Hippocampal formation (tissue), 2 donors: ENCODE measurements at places on chromosomes 4 and X.

- DNase-seq: no peak
Measured at GRCh38 chr4:115770046-115770543, 656.7 kb upstream of the NDST4 start.

- DNase-seq: no peak
Measured at GRCh38 chr4:99640676-99641075, 17.0 kb downstream of the C4orf54 start.

DNA sequence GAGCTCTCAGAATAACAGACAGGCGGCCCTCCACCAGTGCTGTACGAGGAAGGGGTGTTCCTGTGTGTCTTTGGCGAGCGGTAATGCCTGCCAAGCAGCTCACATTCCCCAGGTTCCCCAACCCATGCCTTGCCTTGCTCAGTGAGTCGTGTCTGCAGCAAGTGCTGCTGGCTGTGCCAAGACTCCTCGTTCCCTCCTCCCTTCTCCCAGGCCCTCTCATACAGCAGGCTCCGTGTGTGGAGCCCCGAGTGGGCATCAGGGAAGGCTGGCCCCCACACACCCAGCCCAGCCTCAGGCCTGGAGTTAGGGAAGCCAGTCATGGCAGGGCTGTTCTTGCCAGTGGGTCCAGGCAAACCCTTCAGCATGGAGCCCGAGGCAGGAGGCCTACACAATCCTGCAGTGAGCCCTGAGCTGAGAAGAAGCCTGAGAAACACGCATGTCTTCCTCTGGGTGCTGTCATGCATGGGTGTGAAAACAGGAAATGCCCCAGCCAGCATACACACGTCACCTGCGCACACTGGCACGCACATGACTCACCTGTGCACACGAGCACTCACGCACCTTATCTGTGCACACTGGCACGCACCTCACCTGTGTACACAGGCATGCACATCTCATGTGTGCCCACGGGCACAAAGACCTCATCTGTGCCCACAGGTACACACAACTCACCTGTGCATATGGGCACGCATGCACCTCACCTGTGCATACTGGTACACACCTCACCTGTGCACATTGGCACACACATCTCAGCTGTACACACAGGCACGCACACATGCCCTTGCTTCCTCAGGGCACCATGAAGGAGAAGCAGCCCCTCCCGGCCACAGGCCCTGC, 238.7 kb downstream of the DHRSX start:
- no peak for DNase-seq

DNA sequence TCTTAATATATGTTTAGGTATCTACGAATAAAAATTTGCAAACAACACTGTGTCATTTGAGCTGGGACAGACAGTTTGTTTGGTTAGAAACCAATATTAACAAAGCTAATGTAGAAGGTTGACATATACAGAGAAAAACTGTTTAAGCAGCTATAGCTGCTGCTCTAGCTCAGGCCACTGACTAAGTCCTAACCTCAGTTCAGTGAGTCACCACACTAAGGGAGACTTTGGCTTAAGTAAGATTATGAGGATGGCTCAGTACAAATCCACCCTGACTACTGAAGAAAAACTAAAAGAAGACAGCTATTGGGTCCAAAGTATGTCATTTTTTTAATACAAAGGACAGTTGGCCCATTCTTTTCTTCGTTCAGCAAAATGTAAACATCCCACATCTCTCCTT, 717.3 kb upstream of the ACTRT1 start:
- no peak for DNase-seq

GRCh38 chr4:76377911-76378310, 43.0 kb downstream of the CCDC158 start:
- DNase-seq: no peak

GRCh38 chr4:8867624-8868320, 3.9 kb downstream of the HMX1 start:
- DNase-seq: no peak

GRCh38 chr4:9987749-9988362, 33.4 kb downstream of the SLC2A9 start:
- no peak for DNase-seq

DNA sequence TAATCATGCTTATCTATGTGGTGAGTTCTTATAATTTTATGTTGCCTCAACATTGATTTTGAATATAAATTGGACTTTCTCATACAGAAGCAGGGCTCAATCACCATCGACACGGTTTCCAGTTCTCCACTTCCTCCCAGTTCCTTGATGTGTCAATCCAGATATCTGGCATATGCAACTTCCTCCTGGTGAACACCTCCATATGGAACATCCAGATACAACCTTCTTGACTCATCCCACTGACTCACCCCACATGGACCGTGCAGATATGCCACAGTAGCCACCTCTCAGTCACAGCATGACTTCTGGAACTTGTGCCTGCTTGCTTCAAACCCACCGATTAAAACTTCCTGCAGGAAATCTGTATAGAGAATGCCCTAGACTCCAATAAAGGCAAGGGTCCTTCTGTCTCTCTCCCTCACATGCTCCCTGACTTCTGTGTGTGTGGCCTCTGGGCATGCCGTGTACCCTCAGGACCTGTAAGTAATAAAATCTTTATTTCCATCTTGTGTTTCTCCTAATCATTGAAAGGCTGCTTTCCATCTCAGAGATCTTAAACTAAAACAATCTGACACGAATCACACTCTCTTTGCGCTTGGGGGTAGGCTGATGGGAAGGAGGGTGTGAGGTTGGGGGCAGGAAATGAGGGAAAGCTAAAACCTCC, 67.0 kb downstream of the HTRA3 start:
- DNase-seq: no peak

- no peak for DNase-seq
Measured at GRCh38 chrX:107526141-107526540, 76.7 kb downstream of the FRMPD3 start.

DNA sequence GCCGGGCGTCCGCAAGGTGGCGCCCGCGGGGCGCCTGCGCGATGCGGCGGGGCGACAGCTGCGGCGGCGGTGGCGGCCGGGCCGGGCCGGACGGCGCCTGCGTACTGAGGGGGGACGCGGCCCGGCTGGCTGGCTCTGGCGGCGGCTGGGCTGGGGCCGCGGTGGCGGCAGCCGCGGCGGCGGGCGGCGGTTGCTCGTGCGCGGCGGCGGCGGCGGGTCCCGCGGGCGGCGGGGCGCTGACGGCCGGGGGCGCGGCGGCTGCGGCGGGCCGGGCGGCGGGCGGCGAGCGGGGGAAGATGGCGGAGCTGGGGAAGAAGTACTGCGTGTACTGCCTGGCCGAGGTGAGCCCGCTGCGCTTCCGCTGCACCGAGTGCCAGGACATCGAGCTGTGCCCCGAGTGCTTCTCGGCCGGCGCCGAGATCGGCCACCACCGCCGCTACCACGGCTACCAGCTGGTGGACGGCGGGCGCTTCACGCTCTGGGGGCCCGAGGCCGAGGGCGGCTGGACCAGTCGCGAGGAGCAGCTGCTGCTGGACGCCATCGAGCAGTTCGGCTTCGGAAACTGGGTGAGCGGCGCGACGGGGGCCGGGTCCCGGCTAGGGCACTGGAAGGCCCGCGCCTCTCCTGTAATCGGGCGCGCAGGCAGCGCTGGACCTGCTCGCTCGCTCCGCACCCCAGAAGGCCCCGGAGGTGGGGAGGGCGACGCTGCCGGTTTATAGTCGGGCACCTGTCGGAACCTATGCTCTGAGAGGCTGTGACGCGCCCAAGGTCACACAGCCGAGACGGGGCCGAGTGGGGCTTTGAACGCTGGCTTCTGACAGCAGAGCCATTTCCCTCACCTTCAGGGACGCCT, at the start of gene TADA2B:
TSS of gene TADA2B (plus strand) at position 89 of the 853 bp plus-strand sequence. CDS start at position 297, 208 bp downstream.
- no peak for DNase-seq

- no peak for DNase-seq
Measured at GRCh38 chr4:792626-793092, 33.3 kb downstream of the CPLX1 start.

- no peak for DNase-seq
Measured at GRCh38 chr4:6137027-6137746, 63.2 kb downstream of the JAKMIP1 start.

GRCh38 chr4:132592340-132592739, 556.8 kb upstream of the PCDH10 start:
- no peak for DNase-seq

GRCh38 chr4:182845618-182846017, 71.6 kb downstream of the DCTD start:
- no peak for DNase-seq

GRCh38 chrX:123340696-123341095, 156.6 kb downstream of the GRIA3 start:
- no peak for DNase-seq

GRCh38 chr4:179595671-179596410, 2153.6 kb upstream of the AGA start:
- no peak for DNase-seq

GRCh38 chr4:63302792-63303191, 1106.5 kb downstream of the TECRL start:
- DNase-seq: no peak

DNA sequence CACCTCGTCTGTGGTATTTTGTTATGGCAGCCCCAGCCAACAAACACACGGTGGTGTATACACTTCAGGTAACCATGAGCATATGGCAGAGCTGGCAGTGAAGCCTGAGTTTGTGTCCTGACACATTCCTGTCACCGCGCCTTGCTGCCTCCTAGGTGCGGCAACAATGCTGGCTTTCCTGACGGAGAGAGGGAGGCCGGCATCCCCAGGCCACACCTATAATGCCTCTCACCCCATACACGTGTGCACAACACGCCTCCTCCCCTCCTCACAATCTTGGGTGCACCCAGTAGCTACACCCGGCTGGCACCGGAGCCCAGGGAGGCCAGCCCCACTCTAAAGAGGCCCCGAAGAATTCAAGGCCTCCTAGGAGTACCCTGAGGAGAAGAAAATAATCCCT, 158.5 kb downstream of the NSUN7 start:
- DNase-seq: no peak

DNA sequence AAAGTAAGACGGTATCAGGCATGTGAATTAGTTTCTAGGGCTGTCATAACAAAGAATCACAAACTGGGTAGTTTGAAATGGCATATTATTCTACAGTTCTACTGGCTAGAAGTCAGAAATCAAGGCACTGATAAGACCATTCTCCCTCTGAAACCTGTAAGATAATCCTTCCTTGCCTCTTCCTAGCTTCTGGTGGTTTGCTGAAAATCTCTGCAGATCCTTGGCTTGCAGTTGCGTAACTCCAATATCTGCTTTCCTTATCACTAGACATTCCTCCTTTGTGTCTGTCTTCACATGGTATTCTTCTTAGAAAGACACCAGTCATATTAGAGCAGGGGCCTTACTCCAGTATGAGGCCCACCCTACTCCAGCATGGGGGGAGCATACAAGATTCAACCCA, 19.6 kb upstream of the LCORL start:
- no peak for DNase-seq

GRCh38 chr4:168795346-168795745, 214.7 kb downstream of the CBR4 start:
- DNase-seq: no peak

GRCh38 chrX:142068365-142068764, 136.7 kb downstream of the MAGEC2 start:
- no peak for DNase-seq

- no peak for DNase-seq
Measured at GRCh38 chr4:42150653-42151567, 1.5 kb downstream of the BEND4 start.

GRCh38 chr4:123709336-123709735, 312.7 kb downstream of the SPRY1 start:
- DNase-seq: no peak

GRCh38 chr4:84938316-84938715, 28.2 kb downstream of the WDFY3 start:
- DNase-seq: no peak

DNA sequence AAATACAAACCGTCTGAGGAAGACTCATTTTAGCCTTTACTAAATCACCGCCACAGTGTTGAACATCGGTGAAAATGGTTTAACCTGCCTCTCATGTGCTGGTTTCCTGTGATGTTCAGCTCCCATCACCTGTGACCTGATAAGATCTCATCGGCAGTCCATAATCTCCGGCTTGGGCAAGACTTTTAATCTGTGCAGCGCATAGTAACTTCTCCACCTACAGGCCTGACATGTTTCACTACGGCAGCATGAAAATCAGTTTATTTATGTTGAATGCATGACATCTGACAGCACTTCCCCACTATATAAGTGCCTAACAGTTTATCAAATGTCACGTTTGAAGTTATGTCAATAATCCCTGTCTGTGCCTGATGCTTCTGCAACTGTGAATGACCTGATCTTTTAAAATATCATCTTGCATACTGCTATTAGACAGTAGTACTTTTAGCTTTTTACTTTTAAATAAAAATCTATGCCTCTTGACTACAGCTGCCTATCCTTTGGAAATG, 1919.8 kb upstream of the AGA start:
- DNase-seq: no peak

- DNase-seq: no peak
Measured at GRCh38 chr4:1137850-1138249, 24.5 kb upstream of the RNF212 start.

DNA sequence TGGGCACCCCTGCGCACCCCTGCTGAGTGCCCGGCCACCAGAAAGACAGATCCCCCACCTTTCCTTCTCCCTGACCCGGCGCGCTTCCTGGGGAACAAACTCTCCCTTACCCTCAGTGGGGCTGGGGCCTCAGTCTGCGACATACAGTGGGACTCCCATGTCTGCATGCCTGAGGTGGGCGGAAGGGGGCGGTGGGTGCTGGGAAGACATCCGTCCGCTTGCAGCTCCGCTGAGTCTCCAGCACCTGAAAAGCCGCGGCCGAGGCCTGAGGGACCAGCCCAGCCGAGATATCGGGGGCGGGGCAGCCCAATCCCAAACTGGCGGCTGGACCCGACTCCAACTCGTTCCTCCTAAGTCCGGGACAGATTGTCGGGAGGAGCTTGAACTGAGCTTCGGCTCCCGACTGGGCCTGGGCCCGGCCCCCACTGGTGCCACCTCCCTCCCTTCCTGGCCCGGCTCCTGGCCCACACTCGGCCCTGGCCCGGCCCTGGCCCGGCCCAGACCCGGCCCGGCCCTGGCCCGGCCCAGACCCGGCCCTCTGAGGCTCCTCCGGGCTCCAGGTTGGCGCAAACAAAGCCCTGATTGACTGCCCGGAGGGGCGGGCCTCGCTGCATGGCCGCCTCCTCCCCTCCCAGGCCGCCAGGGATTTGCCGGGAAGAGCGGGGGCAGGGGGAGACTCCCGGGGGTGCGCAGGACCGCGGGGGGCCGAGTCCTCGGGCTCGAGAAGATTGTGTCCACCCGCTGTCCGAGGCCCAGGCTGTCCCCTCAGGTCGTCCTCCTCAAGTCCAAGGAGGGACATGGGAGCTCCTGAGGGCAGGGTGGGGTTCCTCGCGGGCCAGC, 877 bp upstream of the SLC16A2 start:
- DNase-seq: peak; percentile 50

GRCh38 chr4:184807256-184807655, 18.5 kb downstream of the ACSL1 start:
- DNase-seq: peak; percentile 24

DNA sequence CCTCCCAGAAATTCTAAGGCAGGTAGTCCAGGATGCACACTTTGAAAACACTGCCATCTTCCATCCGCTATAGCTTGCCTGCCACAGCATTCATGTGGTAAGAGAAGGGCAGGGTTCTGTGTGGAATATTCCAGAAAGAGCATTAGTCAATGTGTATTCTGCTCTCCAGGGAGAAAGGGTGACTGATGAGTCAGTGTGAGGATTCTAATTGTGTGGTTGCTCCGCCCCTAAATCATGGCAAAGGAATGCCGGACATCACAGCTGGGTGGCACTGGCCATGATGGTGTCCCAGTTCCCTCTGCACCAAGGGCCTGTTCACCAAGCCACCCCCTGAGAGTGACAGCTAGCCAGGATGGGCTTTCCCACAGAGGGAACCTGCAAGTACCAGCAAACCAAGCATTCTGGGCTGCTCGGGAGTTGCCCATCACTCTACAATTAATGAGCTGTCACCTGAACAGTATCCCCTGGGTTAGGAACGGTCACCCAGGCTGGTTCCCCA, 9.5 kb downstream of the IDS start:
- no peak for DNase-seq

- DNase-seq: no peak
Measured at GRCh38 chr4:36392024-36392423, 110.6 kb downstream of the DTHD1 start.
